Amniotic stem cell (primary cell): ENCODE measurements at places on chromosomes 4 and X.

DNA sequence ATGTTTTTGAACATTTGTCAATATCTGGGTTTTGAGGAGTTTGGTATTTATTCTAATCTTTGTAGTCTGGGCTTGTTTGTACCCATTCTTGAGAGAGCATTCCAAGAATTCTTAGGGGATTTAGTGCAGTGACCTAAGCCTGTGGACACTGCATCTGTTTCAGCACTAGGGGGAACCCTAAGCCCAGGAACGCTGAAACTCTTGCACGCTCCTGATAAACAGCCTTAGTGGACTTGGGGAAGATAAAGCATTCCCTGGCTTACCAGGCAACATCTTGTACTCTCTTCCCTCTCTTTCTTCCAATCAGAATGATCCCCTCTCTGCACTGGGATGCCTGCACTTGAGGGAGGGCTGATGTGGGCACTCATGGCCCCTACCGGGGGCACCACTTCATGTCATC is 654.9 kb upstream of the HTR2C start:
- peak; percentile 0 for DNase-seq

- peak; percentile 6 for DNase-seq
These were observed at the start of gene TLR6 for GRCh38 chr4:38856524-38857337. Gene TLR6, minus strand, starts transcription at chr4:38856817. Its CDS starts 27,344 bp downstream, at chr4:38829473.

DNA sequence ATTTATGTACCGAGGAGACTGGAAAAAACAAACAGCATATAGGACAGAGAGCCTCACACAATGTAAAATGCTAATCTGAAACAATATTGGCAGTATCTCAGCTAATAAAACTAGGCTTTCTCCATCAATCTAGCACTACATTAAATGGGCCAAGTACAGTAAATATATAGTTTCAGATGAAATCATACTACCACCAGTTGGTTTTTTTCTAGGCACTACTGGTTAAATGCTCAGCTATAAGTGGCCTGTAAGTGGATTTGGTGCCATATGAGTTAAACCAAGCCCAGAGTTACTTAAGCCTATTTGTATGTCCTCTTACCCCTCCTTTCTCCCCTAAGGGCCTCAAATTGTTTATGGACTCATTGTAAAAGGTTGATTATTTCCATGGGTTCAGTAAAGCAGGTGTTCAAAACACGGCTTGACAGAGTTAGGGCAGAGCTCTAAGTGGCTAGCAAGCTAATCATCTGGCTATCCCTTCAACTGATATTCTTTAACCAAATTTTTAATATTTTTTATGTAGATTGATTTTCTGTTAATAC is 57.5 kb downstream of the FAM13A start:
- DNase-seq = no peak

DNA sequence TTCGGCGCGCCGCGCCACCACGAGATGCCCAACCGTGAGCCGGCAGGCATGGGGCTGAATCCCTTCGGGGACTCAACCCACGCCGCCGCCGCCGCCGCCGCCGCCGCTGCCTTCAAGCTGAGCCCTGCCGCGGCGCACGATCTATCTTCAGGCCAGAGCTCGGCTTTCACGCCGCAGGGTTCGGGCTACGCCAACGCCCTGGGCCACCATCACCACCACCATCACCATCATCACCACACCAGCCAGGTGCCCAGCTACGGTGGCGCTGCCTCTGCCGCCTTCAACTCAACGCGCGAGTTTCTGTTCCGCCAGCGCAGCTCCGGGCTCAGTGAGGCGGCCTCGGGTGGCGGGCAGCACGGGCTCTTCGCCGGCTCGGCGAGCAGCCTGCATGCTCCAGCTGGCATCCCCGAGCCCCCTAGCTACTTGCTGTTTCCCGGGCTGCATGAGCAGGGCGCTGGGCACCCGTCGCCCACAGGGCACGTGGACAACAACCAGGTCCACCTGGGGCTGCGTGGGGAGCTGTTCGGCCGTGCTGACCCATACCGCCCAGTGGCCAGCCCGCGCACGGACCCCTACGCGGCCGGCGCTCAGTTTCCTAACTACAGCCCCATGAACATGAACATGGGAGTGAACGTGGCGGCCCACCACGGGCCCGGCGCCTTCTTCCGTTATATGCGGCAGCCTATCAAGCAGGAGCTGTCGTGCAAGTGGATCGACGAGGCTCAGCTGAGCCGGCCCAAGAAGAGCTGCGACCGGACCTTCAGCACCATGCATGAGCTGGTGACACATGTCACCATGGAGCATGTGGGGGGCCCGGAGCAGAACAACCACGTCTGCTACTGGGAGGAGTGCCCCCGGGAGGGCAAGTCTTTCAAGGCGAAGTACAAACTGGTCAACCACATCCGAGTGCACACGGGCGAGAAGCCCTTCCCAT is 1.1 kb downstream of the ZIC3 start:
- DNase-seq = no peak

DNA sequence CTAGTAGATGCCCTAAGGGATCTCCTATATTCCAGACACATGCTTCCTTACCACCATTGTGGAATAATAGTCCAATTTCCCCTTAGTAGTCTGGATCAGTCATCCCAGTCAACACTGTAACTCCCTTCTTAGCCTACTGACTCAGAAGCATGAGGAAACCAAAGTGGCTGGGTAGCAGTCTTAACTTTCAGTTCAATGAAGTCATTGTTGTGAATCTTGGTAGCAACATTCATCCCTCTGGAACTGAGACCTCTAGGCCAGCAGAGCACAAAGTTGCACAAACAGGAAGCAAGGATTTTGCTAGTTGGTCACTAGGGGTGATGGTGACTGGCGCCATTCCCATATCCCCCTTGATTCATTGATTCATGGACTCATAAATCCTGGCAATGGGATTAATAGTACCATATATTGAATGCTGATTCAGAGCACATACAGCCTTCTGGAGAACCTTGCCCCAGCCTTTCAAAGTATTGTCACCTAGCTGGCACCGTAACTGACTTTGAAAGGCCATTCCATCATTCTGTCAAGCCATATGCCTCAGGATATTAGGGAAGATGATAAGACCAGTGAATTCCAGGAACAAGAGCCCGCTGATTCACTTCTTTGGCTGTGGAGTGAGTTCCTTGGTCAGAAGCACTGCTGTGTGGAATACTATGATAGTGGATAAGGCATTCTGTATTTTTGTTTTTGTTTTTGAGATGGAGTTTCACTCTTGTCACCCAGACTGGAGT is 19.7 kb upstream of the GPAT3 start:
- DNase-seq = no peak

- no peak for DNase-seq
These were observed 1.1 kb downstream of the CXCL1 start for GRCh38 chr4:73870260-73870659.

DNA sequence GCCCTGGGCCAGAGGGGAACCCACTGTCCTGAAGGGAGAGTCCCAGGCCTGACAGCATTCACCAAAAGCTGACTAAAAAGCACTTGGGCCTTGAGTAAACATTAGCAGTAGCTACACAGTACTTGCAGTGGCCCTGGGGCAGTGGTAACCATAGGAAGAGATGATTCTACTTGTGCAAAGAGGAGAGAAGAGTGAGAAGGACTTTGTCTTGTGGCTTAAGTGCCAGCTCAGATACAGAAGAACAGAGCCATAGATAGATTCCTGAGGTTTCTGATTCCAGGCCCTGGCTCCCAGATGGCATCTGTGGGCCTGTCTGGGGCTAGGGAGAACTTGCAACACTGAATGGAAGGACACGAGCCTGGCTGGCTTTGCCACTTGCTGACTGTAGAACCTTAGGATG is 100.5 kb downstream of the PTCHD1 start:
- DNase-seq = no peak
